CD4-positive, alpha-beta T cell (primary cell): ENCODE measurements at places on chromosomes 13 and 19.

DNA sequence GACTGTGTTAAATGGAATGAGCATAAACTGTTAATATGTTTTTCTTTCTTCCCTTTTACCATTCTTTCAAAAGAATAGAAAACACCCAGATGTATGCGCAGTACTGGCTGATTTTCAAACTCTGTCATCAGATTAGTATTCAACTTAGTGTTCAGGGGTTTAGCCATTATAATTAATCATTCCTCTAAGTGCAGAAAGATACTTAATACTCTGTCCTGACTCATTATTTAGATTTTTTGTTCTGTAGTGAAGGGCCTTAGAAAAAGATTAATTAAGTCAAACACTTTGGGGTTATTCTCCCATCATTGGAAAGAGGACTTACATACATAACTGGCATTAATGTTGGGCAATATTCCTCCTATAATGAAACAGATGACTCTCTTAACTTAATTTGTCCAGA is 1316.7 kb upstream of the SLC10A2 start:
- no peak for DNase-seq

DNA sequence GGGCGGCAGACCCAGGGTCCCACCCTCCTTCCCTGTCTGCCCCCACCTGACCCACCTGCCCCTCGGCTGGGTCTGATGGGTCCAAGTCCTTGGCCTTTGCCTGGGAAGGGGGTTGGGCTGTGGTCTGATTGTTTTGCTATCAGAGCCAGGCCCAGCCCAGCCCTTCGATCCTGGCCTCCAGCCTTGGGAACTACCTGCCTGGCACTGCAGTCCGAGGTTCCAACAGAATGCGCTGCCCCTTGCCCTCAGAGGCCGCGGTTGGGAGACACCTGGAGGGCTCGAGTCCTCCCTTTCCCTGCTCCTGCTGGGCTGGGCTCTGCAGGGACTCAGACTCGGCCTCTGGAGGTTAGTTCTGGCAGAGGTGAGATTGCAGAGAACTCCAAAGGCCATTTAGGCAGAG is 1.6 kb downstream of the CCL25 start:
- DNase-seq, result no peak

GRCh38 chr19:5091018-5091683 is 122.2 kb downstream of the KDM4B start:
- no peak for DNase-seq

- DNase-seq, result no peak
Measured at GRCh38 chr13:26951581-26952177, 191.1 kb upstream of the GPR12 start.

DNA sequence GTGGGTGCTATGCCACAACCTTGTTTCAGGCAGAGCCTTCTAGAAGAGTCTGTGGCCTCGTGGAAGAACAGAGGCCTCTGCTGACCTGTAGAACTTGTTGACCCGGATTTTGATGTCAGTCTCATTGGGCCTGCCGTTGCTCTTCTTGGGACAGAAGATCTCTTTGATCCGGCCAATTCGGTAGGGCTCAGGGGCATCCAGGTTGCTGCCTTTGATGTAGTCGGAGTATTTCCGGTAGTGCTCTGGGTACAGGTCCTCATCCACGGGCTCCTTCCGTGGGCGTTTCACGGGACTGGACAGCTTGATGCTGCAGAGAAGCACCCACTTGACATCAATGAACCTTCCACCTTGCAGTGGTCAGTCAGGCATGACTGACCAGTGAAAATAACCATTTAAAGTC is 24.0 kb upstream of the EIF3G start:
- no peak for DNase-seq

GRCh38 chr13:85985797-85986196 is 186.6 kb upstream of the SLITRK6 start:
- DNase-seq, result no peak

GRCh38 chr13:111429064-111429558 is 108.7 kb downstream of the TEX29 start:
- peak; percentile 17 for DNase-seq

DNA sequence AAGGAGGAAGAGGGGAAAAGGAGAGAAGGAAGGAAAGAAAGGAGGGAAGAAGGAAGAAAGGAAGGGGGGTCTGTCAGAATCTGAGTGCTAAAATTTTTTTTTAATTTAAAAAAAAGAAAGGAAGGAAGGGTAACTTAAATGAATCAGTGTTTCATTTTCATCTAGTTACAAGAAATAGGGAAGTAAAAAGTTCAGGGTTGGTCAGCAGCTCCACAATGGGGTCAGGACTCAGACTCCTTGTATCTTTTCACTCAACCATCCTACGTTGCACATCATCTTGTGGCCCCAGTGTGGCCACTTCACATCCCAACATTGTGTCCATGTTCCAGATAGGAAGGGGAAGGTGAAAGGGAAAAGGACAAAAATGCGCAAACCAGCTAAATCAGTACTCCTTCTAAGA is 14.3 kb upstream of the FNDC3A start:
- no peak for DNase-seq

GRCh38 chr13:23701636-23702035 is 131.4 kb downstream of the TNFRSF19 start:
- DNase-seq, result no peak

- DNase-seq, result no peak
Measured at GRCh38 chr19:6402837-6403608, 10.1 kb upstream of the GTF2F1 start.

GRCh38 chr19:16203256-16204004 is 5.7 kb downstream of the AP1M1 start:
- no peak for DNase-seq

DNA sequence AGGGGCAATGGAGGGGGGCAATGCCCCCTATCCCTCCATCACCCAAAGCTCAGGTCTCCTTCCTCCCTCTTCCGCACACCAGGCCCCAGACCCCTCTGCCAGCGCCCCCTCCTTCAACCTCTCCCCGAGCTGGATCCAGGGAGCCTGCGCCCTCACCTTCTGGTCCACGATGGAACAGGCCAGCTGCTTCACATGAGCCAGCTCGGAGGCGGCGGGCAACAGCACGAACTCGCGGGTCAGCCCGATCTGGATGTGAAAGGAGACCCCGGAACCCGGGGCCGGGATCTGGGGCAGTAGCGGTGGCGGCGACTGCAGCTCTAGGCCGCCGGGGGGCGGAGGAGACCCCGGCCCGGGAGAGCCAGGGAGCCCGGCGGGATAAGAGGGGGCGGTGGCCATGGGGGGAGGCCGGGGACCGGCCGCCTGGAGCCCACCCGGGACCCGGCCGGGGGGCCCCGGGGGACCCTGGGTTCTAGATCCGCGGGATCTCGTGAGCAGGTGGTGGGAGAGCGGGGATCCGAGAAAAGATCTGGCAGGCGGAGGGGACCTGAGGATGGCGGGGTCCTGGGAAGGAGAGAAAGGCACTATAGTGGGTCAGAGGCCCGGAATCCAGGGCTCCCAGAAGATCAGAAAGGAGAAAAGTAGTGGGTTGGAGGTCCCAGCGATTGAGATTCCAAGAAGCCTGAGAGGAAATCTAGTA is 791 bp downstream of the PRKD2 start:
- DNase-seq, result no peak

GRCh38 chr13:91331047-91331915 is 16.2 kb upstream of the MIR17HG start:
- DNase-seq, result no peak

DNA sequence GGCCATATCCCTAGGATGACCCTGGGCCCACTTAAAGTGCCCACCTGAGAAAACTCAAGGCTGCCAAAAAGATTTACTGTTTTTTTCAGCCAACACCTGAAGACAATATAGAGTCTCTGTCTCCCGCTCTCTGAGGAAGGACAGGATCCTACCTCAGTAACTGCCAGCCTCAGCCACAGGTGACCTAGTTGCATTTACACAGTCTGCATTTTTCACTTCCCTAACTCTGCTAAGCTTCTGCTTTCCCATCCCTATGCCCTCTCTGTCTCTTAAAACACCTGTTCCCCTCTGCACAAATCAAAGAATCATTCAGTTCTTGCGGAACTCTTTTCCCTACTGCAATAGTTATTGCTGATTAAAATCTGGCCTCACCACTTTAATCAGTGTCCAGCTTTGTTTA is 609.5 kb downstream of the UQCRFS1 start:
- DNase-seq, result no peak

- no peak for DNase-seq
Measured at GRCh38 chr19:1038978-1039645, 795 bp upstream of the ABCA7 start.

- no peak for DNase-seq
Measured at GRCh38 chr13:22082437-22083100, 411.7 kb downstream of the FGF9 start.

GRCh38 chr13:59464926-59465325 is 698.8 kb downstream of the DIAPH3 start:
- no peak for DNase-seq

DNA sequence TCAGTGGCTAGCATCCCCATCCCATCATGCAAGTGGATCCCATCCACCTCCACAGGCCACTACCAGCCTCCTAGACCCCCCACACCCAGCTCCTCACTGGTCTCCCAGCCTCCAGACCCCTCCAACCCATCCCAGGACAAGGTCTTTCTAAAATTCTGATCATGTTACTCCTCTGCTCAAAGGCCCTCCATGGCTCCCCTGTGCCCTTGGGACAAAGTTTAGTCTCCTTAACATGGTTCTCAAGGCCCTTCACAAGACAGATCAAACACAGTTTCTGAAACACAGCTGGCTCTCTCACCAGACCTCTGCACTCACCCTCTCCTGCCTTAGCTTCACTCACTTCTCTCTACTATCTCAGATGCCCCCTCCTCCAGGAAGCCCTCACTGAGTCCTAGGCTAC is 9.3 kb downstream of the CEACAM19 start:
- no peak for DNase-seq

DNA sequence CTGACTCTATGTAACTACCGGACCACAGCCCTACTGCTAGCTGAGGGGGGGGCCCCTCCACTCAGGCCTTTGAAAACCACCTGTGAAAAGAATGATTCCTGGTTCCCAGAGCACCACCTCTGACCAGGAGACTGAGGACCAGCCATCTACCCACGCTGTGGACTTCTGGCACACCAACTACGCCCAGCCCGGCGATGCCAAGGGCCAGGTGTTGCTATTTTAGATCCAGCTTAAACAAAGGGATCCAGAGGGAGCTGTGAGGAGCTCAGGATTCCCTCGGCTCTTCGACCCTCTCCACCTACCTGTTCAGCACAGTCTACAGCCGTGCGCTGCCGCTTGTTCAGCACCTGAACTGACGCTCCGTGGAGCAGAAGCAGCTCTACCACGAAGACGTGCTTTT is 23.0 kb downstream of the PDCD5 start:
- no peak for DNase-seq

DNA sequence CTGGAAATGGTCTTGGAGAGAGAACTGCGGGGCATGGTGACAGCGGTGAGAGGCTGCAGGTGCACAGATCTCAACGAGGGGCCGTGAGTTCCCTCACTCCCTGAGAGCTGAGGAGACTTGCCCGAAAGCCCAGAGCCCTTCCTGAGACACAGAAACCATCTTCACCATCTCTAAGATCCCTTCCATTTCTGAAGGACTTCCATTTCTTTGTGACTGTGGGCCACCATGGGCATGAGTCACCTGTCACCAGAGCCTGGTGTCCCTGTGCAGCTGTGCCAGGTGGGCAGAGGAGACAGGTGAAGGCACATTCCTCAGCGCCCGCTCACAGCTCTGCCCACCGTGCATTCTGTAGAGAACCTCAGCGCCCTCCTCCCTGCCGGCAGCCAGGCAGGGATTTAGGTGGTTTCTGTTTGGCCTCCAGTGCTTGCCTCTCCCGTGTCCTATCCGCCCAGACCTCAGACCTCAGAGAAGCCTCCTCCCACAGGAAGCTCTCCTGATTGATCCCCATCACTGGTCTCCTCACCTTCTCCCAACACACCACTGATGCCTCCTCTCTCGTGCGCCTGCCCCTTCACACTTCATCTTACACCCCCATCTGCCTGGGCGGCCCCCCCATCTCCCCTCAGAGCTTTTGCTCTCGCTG is 24.2 kb downstream of the SH3GL1 start:
- no peak for DNase-seq

DNA sequence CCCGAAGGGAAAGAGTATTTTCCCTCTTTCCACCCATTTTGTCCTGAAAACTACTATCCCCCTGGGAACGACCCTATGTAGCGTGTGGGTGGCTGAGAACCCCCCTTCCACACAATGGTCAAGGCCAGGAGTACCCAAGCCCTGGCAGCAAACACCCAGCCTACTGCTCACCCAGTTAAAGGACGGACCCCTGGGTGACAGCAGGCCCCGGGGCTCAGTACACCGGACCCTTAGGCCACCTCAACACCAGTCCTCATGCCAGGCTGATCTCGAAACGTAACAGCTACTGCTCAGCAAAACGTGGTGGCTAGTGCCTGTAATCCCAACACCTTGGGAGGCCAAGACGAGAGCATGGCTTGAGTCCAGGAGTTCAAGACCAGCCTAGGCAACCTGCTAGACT is 1.4 kb downstream of the ANKRD27 start:
- DNase-seq, result no peak

GRCh38 chr13:36414461-36414860 is 17.8 kb upstream of the CCNA1 start:
- no peak for DNase-seq

- no peak for DNase-seq
Measured at GRCh38 chr13:29319451-29319850, 276.0 kb downstream of the SLC7A1 start.

DNA sequence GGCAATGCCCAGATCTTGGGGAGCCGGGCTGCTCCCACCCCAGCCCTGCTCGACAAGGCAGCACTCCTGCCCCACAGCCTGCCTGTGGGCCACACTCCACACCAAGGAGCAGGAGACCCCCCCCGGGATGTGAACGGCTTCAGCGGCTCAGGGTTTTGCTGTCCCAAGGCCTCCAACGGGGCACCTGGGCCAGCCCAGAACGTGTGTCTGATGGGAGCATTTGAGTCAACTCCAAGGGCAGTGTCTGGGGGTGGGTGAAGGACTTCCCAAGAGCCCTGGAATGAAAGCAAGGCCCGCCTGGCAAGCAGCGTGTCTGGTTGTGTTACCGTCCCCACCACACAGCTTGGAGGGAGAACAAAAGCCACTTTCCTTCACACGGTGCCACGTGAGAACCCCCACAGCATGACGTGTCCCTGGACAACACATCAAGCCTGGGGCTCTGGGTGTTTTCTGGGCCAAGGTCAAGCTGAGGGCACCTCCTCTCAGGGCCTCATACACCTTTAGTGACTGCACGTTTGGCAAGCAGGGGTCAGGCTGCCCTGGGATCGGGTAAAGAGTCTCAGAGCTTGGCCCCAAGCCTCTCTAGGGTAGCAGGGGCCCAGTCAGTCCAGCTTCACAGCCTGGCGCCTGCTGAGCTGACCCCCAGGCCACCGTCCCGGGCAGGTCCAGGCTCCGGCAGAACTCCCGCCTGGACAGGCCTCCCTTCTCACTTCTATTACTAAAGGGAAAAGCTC is 6.0 kb downstream of the C13orf46 start:
- DNase-seq, result no peak

GRCh38 chr13:36914648-36915047 is 5.4 kb downstream of the SMAD9 start:
- no peak for DNase-seq

GRCh38 chr19:49363268-49364082 is at the start of gene DKKL1:
DKKL1 (plus strand) TSS chr19:49363877; CDS start chr19:49363999, 122 bp downstream.
- peak; percentile 51 for DNase-seq
